ENCODE measurements at places on chromosomes 2 and 18.
A peak's percentile ranks its signal among the peaks of the same experiment; 100 is the strongest.

DNA sequence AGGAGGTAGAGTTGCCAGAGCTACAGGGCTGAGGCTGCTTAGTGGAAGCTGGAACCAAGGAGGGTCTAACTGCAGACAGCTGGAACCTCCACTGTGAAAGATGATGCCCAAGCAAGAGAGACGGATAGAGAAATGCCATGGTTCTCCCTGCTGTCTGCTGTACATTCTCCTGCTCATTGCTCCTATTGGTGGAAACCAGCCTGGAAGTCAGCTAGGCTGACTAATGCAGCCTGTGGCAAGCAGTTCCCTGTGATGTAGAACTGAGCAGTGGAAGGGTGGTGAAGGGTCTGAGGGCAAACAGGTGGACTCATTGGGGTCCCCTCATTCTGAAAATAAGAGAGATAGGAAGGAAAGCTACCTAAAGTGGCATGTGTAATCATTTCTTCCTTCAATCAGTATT, 563.6 kb downstream of the SLC4A3 start:
- DNase-seq = no peak

GRCh38 chr2:232133078-232133477, 171.6 kb downstream of the DIS3L2 start:
- no peak for DNase-seq

DNA sequence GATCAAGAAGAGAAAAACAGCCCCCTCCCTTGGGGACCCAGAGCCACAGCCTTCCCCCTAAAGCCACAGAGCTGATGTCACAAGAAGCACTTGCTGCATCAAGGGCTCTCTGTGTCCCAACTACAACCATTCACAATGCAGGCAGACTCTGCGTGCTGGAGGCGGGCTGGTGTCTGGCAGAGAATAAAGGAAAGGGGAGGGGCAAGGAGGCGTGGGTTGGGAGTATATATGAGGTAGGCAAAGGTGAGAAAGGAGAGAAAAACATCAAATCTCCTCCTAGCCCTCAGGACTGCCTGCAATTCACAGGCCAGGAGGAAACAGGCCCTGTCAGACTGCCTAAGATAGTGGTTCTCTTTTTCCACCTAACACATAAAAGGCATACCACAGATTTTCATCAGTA, 48.8 kb upstream of the IHH start:
- DNase-seq = peak; percentile 43

- no peak for DNase-seq
Measured at GRCh38 chr18:59182673-59183072, 37.3 kb upstream of the GRP start.

DNA sequence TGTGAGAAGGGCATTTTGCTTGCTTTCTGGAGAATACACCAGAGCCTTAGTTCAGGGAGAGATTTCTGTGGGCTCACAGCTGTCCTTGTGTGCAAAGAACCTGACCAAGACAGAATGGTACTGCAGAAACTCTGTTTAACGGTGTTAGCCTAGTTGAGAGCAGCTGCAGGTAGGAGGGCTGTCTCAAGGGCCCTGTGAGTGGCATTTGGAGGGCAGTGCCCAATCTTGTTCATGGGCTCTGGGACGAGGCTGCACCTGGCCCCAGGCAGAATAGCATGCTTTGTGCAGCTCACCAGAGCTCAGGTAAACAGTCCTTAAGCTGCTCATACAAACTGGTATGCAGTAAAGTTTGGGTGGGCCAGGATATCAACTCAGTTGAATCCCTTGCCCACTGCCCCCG, 16.9 kb upstream of the RGPD4 start:
- DNase-seq = no peak

GRCh38 chr2:191664823-191665677, 12.9 kb upstream of the NABP1 start:
- DNase-seq = no peak

DNA sequence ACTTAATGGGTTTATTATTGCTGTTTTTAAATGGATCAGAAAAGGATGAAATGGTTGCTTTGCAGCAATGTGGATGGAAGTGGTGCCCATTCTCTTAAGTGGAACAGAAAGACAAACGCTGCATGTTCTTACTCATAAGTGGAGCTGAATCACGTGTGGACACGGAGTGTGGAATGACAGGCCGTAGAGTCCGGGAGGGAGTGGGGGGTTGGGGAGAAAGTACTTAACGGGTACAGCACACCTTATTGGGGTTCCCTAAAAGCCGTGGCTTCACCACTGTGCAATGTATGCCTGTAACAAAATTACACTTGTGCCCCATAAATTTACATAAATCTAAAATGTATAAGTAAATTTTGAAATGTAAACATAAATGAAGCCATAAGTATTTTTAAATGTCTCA, 64.0 kb upstream of the CTDP1 start:
- DNase-seq = no peak

- no peak for DNase-seq
Measured at GRCh38 chr2:69168144-69168813, 155.3 kb downstream of the ANTXR1 start.

GRCh38 chr2:203782262-203782976, 76.0 kb downstream of the CD28 start:
- peak; percentile 52 for DNase-seq

- no peak for DNase-seq
Measured at GRCh38 chr2:173851141-173851641, 114.0 kb downstream of the SP3 start.

DNA sequence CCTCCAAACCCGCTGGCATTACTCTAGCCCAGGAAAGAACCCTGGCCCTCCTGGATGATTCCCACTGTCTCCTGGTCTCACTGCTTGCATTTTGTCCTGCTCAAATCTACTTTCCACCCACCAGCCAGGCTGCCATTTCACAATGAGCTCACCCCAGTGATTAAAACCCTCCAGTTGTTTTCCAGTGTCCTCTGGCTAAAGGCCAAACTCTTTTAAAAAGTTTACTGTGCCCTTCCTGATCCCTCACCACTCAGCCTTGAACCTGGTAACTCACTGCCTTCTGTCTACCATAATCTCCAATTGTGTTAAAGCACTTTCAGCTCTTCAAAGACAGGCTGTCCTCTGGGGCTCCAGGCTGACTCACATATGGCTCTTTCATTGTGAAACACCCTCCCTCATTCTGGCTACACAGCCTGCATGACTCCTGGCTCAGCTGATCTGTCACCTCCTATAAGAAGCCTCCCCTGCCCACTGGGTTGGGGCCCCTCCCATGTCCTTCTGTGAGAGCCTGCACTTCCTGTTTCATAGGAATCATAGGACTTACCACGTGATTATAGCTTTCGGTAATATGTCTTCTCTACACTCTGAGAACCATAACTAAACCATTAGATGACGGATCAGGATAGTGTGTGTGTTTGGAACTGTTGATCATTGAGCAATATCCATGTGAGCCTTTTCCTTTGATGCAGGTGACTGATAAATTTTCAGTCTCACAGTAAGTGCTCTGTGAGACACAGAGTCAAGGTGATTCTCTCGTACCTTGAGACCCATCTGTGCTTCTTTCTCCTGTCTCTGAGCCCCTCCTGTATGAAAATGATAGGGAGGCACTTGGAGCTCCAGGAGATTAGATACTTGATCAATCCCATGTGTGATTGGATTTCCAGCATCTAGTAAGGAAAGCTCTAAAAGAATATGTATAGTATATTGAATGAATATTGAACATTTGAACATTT, 590.8 kb upstream of the ID2 start:
- DNase-seq = peak; percentile 69

DNA sequence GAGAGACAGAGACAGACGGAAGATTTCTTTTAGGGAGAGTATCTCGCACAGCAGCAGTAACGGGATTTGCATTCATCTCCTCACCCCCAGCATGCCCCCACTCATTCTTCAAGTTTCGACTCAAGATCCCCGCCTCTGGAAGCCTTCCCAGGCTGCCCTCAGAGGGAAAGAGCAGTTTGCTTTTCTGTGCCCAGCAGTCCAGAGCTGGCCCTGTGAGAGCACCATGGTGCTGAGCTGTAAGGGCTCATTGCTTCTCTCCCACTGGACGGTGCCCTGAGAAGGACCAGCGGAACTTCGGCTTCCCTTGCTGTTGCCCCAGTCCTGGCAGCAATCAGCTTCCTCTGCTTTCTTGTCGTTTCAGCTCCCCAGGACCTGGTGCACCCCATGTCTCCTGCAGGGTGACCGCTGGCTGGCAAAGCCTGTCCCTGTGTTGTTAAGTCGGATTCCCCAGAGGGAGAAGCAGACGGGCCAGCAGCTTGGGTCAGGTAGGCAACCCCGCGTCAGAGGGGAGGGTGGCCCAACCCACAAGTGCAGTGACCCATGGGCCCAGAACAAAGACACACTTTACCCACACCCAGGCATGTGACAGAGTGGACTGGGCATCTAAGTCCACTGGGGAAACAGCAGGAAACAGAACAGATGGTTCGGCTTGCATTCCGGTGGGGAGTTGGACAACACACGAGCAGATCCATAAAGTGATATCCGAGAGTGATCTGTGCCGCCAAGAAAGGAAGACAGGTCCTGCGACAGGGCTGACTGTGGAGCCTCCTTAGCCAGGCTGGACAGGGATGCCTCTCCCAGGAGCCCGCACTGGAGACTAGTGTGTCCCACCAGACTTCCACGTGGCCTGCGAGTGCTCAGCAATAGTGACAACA, 36.6 kb downstream of the TMEM177 start:
- DNase-seq = no peak

- peak; percentile 46 for DNase-seq
Measured at GRCh38 chr2:95115418-95115817, 6.2 kb downstream of the MRPS5 start.

DNA sequence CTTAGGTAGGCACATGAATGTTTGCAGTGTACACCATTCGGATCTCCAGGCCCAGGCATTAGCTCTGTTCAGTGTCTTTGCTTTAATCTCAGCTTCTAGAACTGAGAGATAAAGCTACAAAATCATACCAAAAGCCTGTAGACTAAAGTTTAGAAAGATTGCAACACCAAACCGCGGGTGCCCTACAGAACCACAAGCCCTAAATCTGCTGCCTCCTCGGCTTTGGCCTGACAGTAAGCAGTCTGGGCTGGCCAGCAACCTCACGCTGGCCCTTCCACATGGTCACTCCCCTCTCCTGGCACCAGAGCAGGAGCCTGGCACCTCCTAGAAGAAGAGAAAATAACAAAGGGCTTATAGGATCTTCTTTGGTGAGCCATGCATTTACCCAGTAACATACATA, 8.9 kb upstream of the OSR1 start:
- DNase-seq = no peak

Data from stimulated activated CD8-positive, alpha-beta memory T cell treated with anti-CD3 and anti-CD28 coated beads, Interleukin-15, amount 100 ng/mL, for 48 hours (primary cell).